ENCODE measurements at places on chromosomes 3 and 15.

DNA sequence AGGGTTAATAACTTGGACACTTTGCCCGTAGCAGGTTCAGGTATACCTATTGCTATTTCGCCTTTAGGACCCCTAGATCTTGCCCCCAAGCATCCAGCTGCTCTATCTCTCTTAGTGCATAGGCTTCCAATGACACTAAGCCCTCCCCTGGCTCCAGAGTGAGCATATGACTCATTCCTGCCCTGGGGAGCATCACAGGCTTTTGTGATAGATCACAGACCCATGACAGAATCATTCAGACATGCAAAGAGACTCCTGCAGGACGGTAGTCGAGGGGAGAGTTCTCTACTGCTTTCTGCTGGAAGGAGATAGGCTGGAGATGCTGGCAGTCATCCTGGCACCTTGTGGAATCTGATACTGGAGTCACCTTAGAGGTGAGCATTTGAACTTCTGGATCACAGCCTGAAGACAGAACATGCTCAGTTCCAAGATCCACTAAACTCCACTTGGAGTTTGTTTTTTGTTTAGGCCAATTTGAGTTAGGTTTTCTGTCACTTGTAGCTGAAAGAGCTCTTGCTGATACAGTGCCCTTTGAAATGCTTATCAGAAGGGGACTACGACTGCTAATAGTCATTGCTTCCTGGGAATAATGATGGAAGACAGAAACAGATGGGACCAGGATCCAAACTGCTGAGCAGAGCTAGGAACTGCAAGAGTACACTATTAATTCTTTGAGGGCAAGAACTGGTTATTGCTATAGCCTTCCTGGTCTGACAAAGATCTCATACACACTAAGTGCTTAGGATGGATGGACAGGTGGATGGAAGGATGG is 11.0 kb downstream of the LYSMD2 start:
- no peak for DNase-seq

- DNase-seq, result no peak
These were observed 189.1 kb downstream of the GHSR start for GRCh38 chr3:172259111-172259541.

DNA sequence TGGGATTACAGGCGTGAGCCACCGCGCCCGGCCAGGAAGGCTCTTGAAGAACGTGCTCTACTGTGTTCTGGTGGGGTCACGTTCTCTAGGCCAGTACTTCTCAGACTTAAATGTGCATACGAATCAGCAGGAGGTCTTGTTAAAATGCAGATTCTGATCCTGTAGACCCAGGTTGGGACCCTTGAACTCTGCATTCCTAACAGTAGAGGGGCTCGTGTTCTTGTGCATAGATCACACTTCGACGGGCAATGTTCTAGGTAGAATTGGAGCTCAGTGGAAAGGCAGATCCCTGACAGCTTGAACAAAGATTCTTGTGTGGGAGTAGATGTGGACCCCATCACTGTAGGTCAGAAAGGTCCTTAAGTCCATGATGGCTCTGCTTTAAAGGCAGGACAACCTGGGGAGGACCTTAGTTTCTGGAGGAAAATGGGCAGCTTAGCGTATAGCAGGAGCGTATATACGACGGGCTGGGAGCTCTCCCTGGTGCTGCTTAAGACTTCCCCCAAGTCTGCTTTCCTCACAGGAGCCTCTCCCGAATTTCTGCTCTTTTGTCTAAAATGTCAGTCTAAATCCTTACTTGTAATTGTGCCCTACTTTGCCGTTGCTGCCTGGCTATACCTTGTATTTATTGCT is 16.9 kb upstream of the FAM81A start:
- no peak for DNase-seq

DNA sequence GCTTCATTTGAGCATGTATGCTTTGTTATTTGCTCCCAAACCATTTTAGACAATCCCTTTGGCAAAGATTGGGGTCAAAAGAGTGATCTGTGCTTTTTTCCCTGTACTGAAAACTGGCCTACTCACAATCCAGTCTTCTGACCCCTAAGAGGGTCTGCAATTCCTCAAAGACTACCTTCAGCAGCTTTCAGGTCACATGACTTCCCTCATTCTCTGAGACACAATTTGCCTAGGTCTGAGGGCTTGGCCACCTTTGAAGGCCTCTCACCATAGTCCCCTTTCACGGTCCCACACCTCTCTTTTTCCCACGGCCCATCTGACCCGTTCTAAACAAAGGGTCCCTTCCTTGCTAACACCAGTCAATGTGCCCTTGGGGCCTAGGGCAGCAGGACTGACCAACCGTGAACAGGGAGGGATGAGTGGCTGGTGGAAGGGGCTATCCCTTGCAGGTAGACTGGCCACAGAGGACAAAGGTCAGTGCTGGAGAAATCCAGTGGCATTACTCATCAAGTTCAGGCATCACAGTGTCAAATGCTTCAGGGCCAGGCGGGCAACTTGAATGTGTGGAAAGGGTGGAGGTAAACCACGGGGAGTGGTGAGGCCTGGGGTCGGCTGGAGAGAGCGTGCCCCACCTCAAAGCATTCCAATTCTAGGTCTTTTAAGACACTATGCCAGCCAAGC is 10.8 kb downstream of the RASL12 start:
- DNase-seq, result no peak

DNA sequence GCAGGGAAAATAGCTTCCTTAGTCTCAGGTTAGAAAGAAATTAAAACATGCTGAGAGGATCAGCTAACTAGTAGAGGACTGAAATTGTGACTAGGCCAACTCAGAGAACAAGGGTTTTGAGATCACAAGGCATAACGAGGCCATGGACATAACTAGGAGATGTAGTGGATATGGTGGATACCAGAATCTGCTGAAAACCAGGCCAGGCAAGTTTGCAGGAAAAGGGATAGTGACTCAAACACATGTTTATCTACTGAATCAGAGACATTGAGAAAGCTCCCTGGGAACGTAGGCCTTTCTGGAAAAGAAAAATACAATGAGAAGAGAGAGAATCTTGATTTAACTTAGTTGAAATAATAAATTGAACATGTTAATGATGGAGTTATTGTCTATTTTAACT is 326.5 kb upstream of the GBE1 start:
- DNase-seq, result no peak

- no peak for DNase-seq
These were observed 179.3 kb upstream of the CHRM5 start for GRCh38 chr15:33788906-33789540.

GRCh38 chr3:194296454-194297263 is 54.5 kb downstream of the CPN2 start:
- DNase-seq, result no peak

DNA sequence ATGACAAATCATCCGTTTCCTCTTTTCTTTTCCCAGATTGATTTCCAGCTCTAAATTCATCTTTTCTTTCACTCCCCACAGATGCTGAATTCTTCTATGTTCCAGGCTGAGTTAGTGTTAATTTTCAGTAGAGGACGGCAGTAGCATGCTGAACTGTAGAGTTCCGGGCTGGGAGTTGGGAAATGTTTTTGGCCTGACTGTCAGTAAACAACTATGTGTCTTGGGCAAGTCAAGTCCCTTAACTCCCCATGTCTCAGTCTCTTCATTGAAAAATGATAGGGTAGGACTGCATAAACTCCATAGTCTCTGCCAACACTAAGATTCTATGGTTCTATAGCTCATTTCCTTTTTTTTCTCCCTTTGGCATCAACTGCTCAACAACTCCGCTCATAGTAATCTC is 333.9 kb downstream of the TIGIT start:
- DNase-seq, result no peak
